CD4-positive, alpha-beta T cell treated with Interleukin-6 at 100 ng/mL for 8 hours (primary cell): ENCODE measurements at places on chromosomes 5 and 9.

GRCh38 chr5:113166852-113167366 lies 190.3 kb downstream of the DCP2 start:
- DNase-seq: no peak

- DNase-seq: no peak
Observed at GRCh38 chr5:128965011-128965637, at the start of gene SLC27A6. Gene SLC27A6 (plus strand): TSS chr5:128965488. CDS start chr5:128966138, 650 bp downstream.

DNA sequence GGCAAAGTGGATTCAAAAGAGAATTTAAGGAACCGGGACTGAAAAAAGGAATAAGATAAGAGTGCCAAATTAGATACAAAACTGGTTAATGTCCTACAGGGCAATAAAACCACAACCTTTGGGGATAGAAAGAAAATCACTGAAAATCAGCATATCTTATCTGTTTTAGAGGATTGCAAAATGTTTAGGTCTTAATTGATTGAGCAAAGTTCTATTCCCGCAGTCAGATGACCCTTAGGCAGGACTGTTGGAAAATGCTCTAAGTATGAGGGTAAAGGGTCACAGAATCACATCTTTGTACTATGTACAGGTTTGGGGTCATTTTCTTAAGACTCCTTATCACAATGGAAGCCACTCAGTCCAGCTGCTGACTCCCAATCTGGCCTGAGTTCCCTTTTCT lies 129.0 kb downstream of the GABBR2 start:
- no peak for DNase-seq

GRCh38 chr5:14341571-14342230 lies 198.6 kb downstream of the TRIO start:
- no peak for DNase-seq

- no peak for DNase-seq
Observed at GRCh38 chr5:33330426-33330825, 110.3 kb upstream of the TARS1 start.

DNA sequence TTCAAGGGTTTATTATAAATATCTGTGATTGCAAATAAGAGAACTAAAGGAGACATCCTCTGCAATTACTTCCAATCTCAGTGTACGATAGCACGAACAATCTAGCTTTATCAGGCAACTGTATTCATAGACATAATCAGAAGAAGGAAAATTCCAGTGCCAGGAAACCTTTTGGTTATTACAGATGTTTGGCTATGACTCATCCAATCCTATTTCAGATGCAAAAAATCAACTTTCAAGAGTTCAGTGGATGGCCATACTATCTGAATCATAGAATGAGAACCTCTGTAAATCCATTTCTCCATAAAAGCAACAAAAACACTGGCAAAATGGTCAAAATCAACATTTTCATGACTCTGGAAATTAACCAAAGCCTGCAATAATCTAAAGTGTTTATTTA lies 37.9 kb downstream of the GAS1 start:
- DNase-seq: no peak

- DNase-seq: no peak
Observed at GRCh38 chr5:3167473-3167872, 416.0 kb upstream of the IRX2 start.

DNA sequence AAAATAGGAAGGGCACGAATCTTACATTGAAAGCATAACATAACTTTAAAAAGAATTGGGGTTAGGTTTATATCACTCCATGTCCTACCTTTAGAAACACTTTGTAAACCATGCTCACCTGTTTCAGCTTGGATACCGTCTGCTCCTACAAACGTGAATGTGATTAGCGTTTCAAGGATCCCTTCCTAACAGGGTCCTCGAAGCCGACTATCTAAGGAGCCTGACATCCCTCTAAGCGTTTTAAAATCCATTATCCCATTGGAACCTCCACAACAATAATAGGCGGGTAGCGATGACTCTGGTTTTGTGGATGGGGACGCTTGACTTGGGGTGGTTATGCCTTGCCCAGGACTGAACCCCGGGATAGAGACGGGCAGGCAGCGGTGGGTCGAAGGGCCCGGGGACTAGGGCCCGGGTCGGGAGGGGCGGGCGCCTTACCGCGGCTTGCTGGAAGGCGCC lies 937 bp downstream of the SVEP1 start:
- DNase-seq: no peak

- no peak for DNase-seq
Observed at GRCh38 chr5:132377738-132378137, 8.2 kb downstream of the SLC22A5 start.

- no peak for DNase-seq
Observed at GRCh38 chr5:10789021-10789420, 28.0 kb upstream of the DAP start.

DNA sequence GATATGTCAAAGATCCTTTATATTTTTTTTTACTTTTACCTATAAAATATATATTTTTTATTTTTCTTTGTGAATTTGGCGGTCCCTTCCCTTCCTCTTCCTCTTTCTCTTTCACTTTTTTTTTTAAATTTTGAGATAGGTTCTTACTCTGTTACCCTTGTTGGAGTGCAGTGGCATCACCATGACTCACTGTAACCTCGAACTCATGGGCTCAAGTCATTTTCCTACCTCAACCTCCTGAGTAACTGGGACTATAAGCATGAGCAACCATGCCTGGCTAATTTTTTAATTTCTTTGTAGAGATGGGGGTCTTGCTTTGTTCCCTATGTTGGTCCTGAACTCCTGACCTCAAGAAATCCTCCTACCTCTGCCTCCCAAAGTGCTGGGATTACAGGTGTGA lies 258.0 kb upstream of the CLINT1 start:
- no peak for DNase-seq

DNA sequence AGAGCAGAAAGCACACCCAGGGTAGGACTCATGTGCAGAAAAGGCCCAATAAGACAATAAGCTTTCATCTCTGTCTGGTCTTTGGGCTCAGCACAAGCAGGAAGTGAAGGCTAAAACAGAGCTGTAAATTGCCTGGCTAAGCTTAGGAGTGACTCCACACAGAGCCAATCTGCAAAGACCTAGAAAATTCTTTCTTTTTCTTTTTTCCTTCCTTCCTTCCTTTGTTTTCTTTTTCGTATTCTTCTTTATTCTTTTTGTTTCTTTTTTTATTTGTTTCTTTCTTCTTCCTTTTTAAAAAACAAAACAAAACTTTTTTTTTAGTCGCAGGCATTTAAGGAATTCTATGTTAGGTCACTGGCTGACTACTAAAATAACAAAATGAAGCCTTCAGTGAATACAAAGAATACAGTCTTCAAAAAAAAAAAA lies 12.2 kb downstream of the SLC35A4 start:
- no peak for DNase-seq

DNA sequence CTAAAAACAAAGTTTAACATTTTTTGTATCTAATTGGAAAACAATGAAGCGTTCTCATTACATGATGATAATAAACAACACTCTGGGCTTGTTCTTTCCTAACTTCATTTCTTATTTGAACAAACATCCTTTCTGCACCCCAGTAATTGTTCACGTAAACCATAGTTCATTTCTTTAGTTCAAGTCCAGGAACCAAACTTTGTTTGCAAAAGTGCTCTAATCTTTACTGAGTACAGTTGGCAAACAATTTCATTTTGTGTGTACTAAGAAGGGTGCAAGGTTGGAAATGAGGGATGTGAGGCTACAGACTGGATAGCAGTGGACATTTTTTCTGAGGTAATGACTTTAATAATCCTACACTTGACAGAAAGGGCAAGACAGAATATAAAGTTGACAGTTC lies 113.5 kb downstream of the NREP start:
- no peak for DNase-seq

- DNase-seq: no peak
Observed at GRCh38 chr9:100100146-100100667, 1.2 kb downstream of the INVS start.

DNA sequence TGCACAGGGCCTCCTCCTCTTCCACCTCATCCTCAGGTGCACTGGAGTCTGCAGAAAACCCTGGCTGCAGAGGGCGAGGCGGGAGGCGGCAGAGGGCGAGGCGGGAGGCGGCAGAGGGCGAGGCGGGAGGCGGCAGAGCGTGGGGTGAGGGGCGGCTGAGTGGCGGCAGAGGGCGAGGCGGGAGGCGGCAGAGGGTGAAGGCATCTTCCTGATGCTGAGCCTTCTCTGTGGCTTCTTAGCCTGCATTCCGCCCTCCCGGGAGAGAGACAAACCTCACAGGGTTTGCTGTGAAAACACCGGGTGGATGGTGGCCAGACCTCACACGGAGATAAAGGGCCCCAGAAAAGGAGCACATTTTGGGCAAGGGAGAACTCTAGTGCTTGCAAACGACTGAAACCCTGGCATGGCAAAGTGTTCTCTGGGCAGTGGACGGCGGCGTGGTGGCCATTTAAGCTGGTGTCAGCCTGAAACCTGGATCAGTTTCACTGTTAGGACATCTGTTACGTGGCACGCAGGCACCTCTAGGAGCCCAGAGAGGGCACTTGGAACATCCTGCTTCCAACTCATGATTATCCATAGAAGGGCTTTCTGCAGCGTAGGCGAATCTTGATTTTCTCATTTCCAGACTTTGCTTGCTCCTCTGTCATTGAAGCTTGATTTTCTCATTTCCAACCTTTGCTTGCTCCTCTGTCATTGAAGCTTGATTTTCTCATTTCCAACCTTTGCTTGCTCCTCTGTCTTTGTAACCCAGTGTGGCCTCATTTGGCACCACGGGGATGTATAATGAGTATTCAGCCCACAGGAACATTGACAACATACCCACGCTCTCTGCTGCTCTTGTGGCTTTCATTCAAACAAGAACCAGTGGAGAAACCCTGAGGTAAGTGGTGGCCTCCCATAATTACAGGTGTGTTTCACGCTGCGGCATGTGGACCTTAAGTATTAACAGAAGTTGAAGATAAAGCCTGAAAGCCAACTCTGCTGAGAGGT lies 16.3 kb upstream of the PLEKHG4B start:
- DNase-seq: no peak

DNA sequence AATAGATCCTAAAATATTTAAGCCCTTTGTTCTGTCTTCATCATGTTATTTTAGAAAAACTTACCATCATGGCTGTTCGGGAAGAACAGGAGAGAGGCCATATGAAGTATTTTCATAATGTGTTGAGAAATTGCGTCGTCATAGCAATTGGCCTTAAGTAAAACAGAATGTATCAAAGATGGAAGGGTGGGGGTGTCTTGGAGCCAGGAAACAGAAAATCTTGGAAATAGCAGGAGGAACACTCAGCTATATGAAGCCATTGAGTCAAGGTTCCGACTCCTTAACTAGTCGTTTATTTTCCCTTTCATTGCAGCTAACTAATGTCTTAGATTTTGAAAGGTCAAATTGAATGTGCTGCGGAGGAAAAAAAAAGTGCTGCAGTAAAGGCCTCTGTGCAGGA lies 1.3 kb downstream of the SPTAN1 start:
- no peak for DNase-seq

DNA sequence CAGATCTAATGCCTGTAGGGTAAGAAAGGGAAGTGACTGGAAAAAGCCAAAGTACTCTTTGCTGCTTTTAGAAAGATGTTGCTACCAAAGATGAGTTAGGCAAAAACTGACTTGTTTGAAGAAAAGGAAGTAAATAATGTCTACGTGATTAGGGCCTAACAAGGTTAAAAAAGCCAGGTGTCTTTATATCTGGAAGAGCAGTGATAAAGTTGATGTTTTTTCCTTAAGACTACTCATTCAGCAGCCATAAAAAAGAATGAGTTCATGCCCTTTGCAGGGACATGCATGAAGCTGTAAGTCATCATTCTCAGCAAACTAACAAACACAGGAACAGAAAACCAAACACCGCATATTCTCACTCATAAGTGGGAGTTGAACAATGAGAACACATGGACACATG lies 13.5 kb upstream of the AMACR start:
- no peak for DNase-seq

DNA sequence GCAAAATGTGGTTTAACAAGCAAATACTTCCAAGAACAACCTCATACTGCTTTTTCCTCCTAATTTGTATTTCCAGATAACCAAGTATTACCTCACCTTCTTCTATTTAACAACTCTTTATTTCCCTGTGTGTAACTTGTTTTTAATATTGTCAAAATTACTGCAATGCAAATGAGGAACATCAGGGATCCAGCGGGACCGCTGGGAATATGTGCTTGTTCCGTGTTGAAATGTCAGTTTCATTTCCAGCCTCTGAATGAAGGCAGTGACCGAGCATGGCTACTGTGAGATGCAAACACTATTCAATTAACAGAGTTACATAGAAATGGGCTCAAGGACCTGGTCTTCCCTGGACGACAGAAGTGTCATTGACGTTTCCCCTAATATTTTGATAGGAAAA lies 110.8 kb upstream of the CTSL start:
- no peak for DNase-seq

DNA sequence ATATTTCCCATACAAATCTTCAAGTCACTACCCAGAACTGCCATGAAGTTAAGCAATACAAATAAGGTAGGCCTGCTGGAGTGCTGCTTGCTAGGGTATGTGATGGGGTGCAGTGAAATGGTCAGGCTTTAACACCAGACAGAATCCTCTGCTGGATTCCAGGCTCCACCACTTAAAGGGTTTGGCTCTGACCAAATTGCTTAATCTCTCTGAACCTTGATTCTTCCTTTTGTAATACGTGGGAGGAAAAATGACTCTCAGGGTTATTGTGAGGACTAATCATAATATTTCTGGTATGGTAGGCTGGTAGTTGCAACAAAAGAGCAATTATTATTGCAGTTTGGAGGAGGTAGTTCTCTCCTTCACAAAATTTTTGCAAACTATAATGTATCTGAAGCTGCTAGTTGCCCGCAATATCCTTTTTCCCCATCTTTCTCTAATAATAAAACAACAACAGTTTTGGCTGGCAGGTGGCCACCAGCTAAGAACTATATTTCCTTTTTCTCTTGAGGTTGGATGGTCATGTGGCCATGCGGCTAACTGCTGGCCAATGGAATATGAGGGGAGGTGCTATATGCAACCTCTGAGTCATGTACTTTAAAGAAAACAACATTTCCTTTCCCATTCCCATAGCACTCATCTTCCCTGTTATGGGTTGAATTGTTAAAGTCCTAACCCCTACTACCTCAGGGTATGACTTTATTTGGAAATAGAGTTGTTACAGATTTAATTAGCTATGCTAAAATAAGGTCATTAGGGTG lies 44.1 kb downstream of the CCL28 start:
- DNase-seq: no peak

DNA sequence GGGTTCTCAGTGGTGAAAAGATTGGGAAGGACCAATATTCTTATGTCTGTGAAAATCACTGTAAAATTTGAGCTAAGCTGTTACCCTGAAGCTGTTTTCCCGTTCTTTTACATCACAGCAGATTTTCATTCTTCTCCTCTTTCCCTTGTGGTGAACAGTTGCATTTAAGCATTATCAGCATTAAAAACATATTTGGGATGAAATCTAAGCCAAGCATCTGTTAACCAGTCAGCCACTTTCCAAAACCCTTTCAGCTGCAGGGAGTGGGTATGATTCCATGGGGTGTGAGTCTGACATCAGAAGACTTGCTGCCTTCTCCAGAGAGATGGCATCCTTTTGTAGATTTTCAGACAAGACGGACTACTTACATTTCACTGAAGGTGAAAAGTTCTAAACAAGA lies 97.2 kb downstream of the TRIO start:
- no peak for DNase-seq
